ENCODE measurements at places on chromosomes 5 and 9.

- DNase-seq = no peak
Observed at GRCh38 chr5:111583758-111584203, 71.4 kb upstream of the STARD4 start.

- no peak for DNase-seq
Observed at GRCh38 chr5:14687023-14687665, 22.6 kb downstream of the OTULIN start.

- DNase-seq = no peak
Observed at GRCh38 chr9:105632807-105633206, 29.4 kb upstream of the TAL2 start.

DNA sequence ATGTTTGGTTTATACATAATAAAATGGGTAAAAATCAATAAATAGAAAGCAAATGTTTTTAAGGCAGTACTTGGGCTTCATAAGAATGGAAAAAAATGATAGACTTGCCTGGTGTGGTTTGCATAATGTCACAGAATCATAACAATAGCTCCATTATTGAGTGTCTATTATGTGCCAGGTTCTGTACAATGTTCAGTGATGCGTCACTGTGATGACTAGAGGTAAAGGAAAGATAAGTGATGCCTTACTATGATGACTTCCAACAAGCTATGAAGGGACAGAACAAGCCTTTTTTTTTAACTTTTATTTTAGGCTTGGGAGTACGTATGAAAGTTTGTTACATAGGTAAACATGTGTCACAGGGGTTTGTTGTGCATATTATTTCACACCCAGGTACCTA, 128.8 kb downstream of the TMC1 start:
- no peak for DNase-seq

DNA sequence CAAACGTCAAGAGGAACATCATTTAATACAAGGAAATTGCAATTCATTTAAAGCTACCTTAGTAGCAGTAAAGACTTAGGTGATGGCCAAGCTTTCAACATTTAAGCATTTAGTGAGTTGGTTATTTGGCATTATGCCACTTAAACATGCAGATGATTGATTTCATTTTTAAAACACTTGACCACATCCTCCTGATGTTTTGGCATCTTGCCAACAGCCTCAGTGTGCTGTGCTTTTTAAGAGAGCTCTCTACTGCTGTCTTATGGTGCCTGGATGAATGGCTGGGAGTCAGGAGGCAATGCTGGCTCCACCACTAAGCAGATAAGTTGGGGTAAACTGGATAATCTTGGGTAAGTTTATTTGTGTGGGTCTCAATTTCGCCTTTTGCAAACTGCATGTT, 364.5 kb downstream of the MAN2A1 start:
- no peak for DNase-seq

- no peak for DNase-seq
Observed at GRCh38 chr5:92836855-92837755, 743.9 kb downstream of the NR2F1-AS1 start.

- no peak for DNase-seq
Observed at GRCh38 chr5:59474324-59474723, 419.2 kb downstream of the PDE4D start.

GRCh38 chr5:74762599-74762998, 4.3 kb downstream of the GFM2 start:
- no peak for DNase-seq

- no peak for DNase-seq
Observed at GRCh38 chr9:79054500-79054899, 517.3 kb upstream of the TLE4 start.

DNA sequence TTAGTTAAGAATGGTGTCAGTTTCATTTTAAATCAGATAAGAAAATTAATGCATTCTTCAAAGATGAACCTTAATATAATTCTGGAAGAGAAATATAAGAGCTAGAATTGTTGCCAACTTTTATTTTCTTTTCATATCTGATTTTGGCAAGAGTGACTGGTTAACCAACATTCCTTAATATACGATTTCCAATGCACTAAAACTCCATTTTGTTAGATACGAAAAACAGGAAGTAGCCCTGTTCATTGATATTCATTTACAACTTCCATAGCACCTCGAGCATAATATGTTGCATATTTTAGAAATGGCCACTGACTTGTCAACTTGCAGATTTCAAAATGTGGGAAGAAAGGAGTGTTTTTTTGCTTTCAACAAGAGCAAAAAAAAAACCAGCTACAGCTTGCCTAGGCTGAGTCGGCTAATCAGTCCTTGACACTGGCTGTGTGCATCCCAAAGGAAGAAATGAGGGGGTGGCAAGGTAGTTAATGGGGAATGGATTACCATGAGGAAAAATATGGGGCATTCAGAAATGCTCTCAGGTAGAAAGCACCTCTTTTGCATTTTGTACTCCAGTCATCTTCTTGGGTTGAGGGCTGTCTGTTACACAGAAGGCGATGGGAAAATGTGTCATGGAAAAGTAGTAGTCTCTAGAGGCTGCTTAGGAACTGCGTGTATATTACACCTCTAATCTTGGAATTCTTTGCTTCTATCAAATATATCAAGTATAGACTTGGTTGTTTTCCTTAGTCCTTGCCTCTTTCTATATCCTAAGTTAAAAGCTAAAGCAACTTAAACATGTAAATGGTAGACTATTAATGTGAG, 3.9 kb downstream of the MAP3K1 start:
- no peak for DNase-seq

DNA sequence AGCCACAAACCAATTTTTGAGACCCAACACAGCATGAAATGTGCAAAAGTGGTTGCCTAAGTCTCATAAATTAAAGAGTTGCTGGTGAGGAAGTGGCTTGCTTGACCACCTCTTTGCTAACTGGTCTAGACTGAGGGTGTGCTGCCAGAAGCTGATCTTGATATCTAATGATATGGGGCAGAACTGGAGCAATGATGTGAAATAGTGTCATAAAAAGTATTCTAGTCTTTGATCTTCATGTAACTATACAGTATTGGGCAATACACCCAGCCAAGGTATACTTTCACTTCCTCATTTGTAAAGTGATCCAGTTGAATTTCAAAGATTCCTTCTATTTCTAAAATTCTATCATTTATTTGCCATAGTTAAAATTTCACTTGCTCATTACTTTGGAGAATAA, 5.9 kb upstream of the YTHDC2 start:
- DNase-seq = no peak

- DNase-seq = no peak
Observed at GRCh38 chr9:73701415-73702057, 549.9 kb downstream of the ANXA1 start.

DNA sequence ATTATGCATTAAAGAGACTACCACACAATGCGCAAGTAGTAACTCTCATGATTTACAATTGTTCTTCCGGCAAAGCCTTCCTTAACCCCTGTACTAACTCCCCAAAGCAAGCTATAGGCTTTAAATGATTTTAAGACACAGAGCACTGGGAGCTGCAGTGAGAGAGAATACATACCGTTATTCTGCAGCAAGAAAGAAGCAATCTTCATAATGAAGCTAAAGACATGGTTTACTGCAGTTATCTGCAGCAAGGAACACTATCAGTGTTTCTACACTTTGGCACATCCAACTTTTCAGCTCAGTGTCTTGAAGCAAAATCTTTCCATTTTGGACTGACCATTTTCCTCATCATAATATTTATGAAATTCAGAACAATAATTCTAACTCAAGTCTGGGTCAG, 61.0 kb downstream of the ZFR start:
- DNase-seq = no peak

DNA sequence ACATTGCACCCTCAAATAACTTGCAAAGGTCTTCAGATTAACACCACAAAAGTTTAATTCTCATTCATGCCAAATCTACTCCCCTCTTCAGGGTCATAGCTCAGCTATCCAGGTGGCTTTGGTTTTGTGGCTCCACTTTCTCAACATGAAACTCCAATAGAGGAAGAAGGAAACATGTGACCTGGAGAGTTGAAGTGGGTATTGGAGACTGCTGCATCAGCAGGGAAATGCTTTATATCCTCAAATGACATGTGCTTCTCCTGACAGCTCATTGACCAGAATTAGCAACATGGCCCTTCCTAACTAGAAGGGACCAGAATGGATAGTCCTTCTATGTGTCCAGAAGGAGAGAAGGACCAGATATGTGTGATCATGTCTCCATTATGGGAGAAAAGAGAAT, 73.6 kb downstream of the TLR4 start:
- DNase-seq = no peak

GRCh38 chr5:129909225-129909624, 5.0 kb downstream of the CHSY3 start:
- DNase-seq = no peak

DNA sequence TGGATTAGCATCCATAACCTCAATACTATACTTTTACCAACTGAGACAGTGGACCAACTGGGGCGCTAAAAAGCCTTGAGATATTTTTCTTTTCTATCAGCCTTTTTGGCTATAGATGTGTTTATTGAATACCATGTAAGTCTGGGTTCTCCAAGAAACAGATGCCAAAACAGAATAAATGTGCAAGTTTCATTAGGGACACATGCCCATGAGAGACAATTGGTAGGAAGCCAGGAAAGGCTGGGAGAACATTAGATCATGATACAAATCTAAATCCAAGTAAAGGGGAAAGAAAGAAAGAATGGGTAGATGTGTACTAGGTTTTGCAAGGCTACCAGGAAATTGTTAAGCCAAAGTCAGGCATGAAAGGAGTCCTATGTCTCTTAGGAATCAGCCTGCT, 152.5 kb downstream of the KCTD16 start:
- no peak for DNase-seq

- DNase-seq = no peak
Observed at GRCh38 chr9:95778957-95779356, 96.5 kb upstream of the ERCC6L2 start.

DNA sequence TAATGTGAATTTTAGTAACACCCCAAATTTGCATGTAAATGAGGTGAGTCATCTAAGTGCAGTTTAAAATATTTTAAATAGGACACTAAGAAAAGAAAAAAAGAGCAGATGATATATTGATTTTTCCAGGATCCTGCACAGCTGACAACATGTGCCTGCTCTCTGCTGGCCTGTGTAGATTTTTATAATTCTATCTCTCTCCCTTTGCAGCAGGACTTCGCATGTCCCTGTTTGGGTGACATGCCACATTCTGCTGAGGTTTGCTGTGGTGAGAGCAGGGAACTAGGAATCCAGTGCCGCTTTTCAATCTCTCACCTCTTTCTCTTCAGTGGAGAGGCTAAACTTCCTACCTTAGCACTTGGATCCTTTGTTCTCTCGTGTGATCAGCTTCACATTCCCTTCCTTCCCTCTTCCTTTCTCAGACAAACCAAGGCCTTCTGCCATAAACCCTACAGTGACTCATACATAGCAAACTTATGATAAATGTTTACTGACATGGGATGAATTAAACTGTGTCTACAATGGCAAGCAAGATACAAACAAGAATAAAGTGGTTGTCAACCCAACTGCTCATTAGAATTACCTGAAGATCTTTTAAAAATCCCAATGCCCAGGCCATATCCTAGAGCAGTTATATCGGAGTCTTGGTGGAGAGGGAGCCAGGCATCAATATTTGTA, 198.8 kb upstream of the EFNA5 start:
- DNase-seq = no peak

DNA sequence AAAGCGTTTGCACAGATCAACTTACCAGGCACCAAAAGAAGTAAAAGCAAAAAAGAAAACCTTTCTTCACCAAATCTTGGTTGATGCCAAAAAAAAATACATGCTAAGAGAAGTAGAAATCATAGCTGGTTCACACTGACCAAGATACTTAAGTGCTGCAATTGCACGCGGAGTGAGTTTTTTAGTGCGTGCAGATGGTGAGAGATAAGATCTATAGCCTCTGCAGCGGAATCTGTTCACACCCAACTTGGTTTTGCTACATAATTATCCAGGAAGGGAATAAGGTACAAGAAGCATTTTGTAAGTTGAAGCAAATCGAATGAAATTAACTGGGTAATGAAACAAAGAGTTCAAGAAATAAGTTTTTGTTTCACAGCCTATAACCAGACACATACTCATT, 36.4 kb upstream of the CCDC152 start:
- DNase-seq = no peak

DNA sequence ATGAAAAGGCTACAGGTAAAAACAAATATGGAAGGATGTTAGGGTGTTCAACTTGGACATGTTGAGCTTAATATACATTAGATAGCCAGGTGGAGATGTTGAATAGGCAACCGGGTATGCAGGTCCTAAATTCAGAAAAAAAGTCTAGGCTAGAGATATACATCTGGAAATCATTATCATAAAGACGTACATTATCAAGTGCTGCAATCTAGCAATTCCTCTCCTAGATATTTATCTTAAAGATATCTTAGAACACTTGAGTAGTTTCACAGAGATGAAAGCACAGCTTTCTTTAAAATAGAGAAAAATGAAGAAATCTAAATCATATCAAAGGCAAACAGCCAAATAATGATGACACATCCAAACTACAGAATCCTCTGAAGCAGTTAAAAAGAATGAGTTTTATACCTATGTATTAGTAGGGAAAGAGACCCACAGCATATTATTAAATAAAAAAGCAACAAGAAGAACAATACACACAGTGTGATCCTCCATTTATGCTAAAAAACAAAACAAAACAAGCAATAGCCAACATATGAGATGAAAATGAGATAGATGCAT, 3.8 kb downstream of the NUDCD2 start:
- DNase-seq = no peak

DNA sequence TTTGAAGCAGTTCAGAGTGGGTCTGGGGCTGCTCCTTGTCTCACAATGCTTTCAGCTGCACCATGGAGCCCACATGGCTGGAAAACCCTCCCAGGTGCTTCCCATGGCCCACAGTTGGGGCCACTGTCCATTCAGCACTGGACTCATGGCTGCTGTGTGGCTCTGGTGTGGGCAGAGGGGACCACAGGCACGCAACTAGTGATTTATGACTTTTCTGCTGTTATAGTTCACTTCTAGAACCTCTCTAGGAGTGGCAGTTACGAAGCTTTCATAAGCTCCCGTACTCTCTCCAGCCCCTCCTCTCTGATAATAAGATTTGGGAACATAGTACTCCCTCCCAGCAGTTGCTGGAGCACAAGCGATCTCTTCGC, 29.0 kb downstream of the GLRA1 start:
- no peak for DNase-seq

DNA sequence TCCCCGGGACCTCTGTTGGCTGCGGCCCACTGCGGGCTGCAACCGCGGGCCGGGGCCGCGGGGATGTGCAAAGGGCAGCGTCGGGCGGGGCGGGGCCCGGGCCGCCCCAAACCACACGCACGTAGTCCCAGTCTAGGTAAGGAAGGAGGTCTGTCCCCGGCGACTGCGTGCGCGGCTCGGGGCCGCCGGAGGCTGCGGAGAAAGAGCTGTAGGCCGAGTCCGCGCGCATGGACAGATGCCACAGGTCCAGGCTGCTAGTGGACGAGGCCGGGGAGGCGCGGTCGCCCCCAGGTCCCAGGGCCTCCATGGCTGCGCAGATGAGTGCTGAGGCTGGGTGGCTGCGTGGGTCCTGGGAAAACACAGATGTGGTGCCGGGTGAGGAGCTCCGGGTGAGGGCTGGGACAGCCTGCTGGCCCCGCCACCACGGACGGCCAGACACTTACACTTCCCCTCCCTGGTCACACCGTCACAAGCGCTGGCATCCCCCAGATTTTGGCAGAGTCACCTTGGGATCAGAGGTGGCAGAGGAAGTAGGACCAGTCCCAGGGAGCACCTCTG, 4.5 kb downstream of the SHROOM1 start:
- no peak for DNase-seq
